ENCODE measurements at places on chromosomes 13 and 19.

DNA sequence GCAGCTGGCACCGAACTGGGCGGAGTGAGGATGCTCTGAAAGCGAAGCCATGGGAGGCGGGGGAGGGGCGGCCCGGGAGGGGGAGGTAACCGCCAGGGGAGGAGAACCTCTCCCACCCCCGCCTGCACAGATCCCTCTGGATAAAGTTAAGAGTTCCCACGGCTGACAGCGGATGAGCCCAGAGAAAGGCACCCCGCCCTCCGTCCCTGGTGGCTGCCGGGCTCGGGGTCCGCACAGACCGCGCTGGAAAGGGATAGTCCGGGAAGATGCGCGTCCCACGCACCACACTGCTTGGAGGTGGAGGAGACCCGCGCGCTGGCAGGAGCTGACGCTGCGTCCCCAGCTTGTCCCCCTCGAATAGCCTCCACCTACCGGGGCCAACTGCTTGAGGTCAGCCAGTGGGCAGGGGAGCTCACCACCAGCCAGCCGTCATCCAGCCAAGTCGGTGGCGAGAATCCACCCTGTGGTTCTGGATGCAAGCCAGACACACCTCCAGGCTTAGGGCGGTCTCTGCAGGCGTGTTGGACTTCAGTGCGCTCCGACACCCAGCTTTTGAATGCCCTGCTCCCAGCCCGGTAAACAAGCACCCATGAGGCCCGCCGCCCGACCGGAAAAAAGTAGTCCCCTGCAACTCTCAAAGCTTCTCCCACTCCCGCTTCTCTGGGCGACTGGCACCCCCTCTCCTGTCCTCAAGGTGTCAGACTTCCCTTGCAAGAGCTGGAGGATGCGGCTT, at the start of gene TRPC4:
Gene TRPC4, minus strand, starts transcription at position 17 of the 733 bp plus-strand sequence. CDS start 86,439 bp downstream, outside the sequence.
- DNase-seq: no peak

GRCh38 chr13:32590266-32590665, 4.0 kb downstream of the PDS5B start:
- DNase-seq: no peak

GRCh38 chr13:97749174-97749573, 204.3 kb upstream of the IPO5 start:
- DNase-seq: no peak

DNA sequence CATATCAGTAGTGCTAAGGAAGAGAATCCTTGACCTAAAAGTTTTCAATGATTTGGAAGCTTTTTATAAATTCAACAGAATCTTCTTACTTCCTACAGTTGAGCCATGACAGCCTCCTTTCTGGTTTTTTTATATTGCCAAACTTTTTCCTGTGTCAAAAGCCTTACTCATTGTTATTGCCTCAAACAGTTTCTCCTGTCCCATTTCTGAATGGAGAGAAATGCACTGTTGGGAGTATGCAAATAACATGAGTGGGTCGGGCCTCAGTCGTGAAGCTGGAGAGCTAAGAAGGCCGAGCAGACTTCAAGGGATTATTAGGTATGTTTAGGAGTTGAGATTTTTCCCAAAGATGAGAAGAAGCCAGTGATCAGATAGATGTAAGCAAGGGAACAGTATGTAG, 766.4 kb upstream of the KLHL1 start:
- no peak for DNase-seq

GRCh38 chr19:49442771-49443365, 1.5 kb upstream of the SLC17A7 start:
- DNase-seq: no peak

GRCh38 chr19:41758846-41759245, 3.5 kb downstream of the CEACAM6 start:
- no peak for DNase-seq

DNA sequence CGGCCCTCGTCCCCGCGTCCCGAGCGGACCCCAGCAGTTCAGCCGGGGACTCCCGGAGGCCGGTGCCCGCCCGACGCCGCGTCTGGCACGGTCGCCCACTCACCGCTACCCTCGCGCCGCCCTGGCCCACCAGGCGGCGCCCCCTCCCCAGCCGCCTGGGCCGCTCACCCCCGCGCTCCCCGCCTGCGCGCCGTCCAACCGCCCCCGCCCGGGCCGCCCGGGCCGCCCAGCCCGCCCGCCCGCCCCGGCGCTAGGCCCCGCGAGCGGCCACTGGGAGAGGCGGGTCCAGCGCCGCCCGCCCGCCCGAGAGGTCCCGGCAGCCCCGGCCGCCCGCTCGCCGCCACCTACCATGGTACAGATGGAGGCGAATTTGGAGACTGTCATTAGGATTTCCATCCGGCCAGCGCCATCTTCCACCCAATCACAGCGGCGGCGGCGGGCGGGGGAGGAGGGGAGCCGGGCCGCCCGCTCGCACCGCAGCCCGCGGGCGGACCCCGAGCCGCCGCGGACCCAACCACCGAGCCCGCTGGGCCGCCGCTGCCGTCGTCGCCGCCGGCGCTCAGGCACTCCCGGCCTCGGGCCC, at the start of gene USP12:
Gene USP12, minus strand, starts transcription at position 568 of the 583 bp plus-strand sequence. Its CDS starts 172 bp downstream, at position 396.
- no peak for DNase-seq

DNA sequence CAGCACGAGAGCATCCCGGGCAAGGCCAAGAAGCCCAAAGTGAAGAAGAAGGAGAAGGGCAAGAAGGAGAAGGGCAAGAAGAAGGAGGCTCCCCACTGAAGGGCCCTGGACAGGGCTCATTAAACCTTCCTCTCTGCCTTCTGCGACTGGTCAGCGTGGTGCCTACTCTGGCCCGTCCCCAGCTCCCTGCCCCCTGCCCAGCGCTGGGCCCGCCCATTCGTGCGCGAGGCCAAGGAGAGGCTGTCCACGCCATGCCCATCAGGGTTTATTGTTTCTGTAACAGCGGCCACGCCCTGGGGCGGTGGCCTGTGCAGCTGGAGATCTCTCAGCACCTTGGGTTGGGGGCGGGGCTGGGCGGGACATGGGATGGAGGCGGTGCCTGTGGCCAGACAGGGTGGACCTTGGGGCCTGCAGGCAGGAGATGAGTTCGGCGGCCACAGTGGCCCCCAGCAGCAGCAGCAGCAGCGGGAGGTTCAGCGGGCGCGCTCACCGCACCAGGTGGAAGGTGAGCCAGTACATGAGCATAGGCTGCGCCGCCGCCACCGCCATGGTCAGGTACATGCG, 897 bp downstream of the C19orf33 start:
- peak; percentile 90 for DNase-seq

GRCh38 chr13:112891477-112892401, 77.3 kb upstream of the MCF2L start:
- DNase-seq: no peak

GRCh38 chr19:50906217-50906616, 5.0 kb downstream of the KLK4 start:
- DNase-seq: no peak

DNA sequence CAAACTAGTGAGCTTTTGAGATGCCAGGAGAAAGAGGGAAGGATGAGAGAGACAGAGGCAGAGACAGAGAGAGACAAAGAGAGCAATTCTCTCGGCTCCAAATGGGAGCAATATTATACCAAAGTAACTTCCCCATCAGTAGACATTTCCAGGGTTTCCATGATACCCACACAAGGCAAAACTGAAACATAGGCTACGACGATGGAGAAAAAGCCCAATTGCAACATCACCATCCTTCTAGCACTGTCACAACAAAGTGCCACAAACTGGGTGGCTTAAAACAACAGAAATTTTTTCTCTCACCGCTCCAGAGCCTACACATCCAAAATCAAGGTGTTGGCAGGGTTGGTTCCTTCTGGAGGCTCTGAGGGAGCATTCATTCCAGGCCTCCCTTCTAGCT, 81.4 kb downstream of the KCTD12 start:
- DNase-seq: no peak

DNA sequence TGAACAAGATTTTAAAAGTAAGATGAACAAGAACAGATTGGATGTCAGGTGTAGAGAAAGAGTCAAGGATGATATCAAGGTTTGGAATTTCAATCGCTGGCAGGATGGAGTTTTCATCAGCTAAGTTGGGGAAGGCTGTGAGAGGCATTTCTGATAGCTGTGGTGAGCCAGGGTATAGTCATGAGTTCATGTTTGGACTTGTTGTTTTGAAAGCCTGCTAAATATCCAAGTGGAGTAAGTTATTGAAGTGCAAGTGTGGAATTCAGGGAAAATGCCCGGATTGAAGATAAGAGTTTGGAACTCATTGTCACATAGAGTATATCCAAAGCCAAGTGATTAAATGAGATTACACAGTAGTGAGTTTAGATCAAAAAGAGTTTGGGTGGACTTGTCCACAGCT, 11.0 kb upstream of the EPSTI1 start:
- DNase-seq: no peak

DNA sequence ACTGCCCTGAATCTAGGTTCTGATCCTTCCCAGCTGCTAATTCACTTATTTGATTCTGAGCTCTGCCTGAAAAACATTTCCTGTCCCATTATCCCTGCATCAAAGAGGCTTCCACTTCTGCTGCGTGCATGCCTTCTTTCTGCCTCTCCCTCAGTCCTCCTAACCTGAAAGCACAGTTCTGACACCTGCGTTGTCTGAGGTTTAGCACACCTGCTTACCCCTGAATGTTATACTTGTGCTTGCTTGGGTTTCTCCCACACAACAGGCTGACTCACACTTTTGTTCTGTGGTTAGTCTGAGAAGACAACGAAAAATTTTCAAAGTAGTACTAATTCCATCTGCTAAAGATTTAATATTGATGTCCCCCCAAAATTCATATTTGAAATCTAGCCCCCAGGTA, 3.1 kb upstream of the SOHLH2 start:
- DNase-seq: no peak

DNA sequence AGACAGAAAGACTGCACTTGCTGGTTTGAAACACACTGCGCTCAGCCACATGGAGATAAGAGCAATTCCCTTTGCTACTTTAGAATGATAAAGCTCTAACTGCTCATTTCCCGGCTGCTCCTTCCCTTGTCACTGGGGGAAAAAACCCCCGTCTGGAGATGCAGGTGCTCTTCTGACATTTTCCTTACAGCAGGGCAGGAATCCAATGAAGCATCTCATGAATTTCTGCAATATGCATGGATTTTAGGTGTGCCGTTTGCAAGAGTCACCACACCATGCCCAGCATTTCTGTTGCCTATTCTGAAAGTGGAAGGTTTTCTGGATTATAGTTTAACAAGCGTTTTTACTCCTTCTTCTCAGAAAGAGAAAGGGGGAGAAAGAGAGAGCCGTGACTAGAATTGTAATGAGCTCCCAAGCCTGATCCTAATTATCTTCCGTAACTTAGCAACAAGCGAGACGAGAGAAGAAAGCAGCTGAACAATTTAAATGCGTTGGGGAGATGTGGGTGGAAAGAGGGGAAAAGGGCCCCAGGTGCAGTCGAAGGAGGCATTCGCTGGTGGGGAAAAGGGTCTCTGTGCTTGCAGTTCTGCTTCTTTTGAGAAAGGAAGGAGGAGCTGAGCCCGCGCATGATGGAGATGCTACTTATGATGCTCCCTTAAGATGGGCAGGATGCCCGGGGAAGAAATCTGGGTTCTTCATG, 76.6 kb upstream of the SPATA13 start:
- DNase-seq: no peak

- no peak for DNase-seq
These were observed 49.8 kb downstream of the VAV1 start for GRCh38 chr19:6822311-6822670.

- DNase-seq: no peak
These were observed 146.4 kb upstream of the VSTM2B start for GRCh38 chr19:29379257-29380021.

DNA sequence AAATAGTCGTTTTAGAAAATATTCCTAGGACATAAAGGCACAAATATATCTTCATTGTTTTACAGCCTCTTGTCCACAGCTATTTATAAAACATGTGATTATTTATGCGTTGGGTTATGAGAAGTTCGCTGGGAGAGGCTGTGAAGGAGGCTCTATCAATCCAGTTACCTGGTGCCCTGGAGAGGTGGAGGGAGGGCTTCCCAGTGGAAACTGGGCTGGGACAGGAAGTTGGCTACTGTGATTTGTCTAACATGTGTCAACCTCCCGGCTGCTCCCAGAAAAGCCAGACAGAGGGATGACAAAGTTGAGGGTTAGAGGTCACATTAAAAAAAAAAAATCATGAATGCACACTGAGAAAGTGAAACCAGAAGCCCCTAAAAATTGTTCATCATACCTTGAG, 346.5 kb downstream of the ZNF536 start:
- no peak for DNase-seq

- DNase-seq: no peak
These were observed 12.8 kb downstream of the CAPS start for GRCh38 chr19:5926641-5927440.

- DNase-seq: no peak
These were observed 1660.4 kb upstream of the MIR17HG start for GRCh38 chr13:89687066-89687465.

GRCh38 chr13:99971576-99972189, at the start of gene ZIC5:
Gene ZIC5, minus strand, starts transcription at chr13:99971767. Its CDS starts 164 bp downstream, at chr13:99971603.
- no peak for DNase-seq

GRCh38 chr13:51541809-51542258, 42.4 kb upstream of the WDFY2 start:
- no peak for DNase-seq

DNA sequence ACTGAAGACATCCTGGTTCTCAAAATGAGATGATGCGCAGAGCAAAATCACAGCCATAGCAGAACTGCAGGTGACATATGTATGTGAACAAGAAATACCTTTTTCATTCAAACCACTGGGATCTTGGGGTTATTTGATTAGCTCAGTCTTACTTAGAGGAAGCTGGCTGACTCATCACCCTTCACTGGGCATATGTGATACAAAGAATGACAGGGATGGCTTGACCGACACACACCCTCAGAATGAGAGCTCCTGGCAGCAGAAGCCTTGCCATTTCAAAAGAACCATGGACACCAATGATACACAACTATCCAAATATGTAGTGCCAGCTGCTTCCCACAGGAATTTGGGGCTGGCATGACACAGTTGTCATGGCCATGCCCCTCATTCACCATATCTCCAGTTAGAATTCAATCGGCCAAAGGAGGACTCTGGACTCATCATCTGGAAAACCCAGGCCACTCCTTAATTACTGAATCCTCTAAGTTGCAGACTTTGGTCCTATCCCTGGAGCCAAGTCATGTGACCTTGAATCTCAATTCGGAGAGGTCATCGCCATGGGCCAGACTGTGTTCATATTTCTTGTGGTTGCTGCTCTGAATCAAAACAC, 115.8 kb downstream of the KATNAL1 start:
- no peak for DNase-seq

DNA sequence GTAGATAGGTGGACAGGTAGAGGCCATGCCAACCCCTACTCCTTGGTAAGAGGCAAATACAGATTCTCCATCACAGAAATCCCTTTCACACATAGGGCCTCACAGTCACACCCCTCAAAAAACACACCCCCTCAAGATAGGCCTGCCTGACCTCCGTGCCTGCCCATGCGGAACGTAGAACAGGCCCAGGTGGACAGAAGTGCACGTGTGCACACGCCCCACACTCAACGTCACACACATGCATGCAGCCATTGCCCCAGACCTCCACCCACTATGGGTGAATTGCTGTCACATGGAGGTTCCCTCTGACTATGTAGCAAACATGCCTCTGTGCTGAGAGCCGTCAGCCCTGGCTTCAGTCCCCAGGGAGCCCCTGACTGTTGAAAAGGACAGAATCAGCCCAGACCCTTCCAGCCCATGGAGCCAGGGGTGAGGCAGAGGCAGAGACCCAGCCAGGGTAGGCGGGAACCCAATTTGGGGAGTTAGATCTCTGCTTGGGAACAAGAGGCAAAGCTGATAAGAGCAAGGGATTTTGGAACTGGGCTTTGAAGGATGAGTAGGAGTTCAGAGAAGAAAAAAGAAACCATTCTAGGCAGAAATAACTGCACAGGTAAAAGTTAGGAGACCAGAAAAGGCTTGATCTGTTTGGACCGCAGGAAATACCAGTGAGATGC, 3.1 kb downstream of the ANKRD24 start:
- no peak for DNase-seq
